ENCODE measurements at places on chromosomes 2 and 18. TPM values are rescaled to one million over a fixed set of nuclear protein-coding genes. Genes with fewer than 3 reads are reported as not detected.

The HOXD13 gene
- 0.22 TPM for polyA plus RNA-seq

- no peak for DNase-seq
Measured at GRCh38 chr2:79446313-79446712, 66.5 kb upstream of the CTNNA2 start.

DNA sequence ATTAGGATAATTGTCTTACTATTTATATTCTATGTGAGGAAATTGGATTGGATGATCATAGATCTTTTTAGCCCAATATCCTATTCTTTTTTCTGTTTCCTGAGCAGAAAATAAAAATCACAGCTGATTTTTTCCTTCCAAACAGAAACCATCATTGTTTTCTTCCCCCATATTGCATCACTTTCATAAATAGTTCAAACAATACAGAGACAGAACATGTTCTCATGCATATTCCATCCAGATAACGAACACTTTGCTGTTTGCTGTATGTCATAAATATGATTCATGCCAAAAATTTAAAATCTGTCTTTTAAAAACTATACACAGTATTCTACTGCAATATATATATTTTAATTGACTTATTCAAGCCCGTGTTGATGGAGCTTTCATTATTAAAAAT, 22.0 kb upstream of the RALBP1 start:
- DNase-seq, result no peak

GRCh38 chr2:7027956-7028655, 110.9 kb downstream of the RNF144A start:
- DNase-seq, result no peak

GRCh38 chr2:40289771-40290404, 162.0 kb downstream of the SLC8A1 start:
- DNase-seq, result no peak

- no peak for DNase-seq
Measured at GRCh38 chr2:71857636-71858035, 290.0 kb downstream of the CYP26B1 start.

The TMEM200C gene
- polyA plus RNA-seq, result 1.1 TPM

DNA sequence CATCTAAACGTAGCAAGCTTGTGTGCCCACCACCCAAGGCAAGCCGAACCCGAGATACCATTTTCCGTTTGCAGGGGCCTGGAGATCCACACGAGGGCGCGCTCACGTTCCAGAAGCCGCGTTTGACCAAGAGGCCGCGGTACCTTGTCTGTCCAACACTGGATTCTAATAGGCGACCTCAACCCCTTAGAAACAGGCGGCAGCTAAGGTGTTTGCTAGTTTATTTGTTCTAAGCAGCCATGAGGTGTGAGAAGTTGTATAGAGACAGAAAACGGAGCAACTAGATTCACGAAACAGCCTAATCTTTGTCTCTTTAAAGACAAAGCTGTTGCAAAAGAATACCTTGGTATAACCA, 4.2 kb downstream of the HOXD11 start:
- DNase-seq, result no peak

The PTPRM gene
- 82.9 TPM for polyA plus RNA-seq

DNA sequence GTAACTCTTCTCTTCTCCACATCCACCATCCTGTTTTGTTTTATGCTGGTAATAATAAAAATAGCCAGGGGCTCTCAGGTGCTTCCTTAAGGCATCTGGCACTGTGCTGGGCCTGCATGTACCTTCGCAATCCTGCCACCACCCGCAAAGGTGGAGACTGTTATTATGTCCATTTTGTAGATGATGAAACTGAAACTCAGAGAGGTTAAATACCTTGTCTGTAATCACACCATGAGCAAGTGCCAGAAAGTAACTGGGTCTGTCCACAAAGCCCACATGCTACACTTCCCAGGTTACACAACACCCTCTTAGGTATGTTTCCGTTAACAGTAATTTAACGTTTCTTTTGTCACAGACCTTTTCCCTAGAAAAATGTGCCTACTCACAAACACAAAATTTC, 27.0 kb downstream of the NRP2 start:
- no peak for DNase-seq
